ENCODE measurements at places on chromosomes 7 and 10.

DNA sequence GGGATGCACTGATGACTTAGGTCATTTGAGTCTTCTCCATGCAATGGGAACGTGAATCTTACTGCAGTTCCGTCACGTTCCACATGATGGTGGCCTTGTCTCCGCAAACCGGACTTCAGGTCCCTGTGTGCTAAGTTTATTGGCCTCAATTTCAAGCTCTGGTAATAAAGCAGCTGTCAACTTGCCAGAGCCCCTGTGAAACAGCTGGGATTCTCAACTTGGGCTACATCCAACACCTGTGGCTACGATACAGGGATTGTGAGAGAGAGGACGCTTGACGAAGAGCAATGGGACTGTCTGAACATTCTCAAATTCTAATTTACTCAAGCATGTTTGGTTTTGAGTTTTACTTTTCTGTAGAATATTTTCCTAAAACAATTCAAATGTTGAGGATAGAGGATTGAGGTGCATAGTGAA lies 174.2 kb downstream of the PTN start:
- DNase-seq = peak; percentile 64

DNA sequence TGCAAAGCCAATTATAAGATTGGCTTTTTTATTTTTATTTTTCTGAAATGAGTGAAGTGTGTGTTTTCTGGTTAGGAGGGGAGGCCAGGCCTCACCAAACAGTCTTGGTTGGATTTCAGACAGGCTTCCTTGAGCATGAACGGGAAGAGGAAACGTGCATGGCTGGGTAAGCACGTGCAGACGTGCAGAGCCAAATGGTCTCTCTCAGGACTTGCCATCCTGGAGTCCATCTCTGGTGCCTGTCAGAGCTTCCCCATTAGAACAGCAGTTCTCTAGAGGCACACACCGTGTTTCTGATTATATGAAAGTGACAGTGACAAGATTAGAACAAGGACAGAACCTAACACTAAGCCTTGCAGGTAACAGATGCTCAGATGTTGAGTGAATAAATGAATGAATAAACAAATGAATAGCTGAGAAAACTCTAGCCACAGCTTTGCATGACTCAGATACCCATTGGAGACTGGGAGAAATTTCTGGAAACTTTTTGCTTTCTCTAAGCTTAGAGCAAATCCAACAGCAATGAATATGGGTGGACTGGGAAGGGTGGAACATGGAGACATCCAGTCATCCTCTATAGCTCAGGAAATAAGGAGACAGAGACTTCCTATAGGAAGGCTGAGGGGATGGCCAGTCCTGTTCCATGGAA lies 11.8 kb upstream of the CALD1 start:
- DNase-seq = no peak

DNA sequence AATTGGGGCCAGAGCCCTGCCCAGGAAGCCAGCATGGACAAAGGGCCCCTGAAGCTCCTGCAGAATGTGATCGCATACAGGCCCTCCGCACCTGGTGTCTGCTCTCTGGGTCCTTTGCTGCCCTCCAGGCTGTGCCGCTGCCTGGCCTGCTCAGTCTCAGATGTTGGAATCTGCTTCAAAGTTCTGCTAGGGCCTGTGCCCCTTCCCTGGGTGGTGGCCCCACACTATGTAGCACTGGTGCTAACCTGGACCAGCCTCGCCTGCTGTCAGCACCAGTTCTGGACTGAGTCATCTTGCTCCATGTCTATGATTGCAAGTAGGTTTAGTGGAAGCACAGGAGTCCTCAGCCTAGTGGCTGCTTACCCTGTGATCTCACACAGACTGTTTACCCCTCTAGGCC lies 6.3 kb downstream of the MAT1A start:
- DNase-seq = no peak

DNA sequence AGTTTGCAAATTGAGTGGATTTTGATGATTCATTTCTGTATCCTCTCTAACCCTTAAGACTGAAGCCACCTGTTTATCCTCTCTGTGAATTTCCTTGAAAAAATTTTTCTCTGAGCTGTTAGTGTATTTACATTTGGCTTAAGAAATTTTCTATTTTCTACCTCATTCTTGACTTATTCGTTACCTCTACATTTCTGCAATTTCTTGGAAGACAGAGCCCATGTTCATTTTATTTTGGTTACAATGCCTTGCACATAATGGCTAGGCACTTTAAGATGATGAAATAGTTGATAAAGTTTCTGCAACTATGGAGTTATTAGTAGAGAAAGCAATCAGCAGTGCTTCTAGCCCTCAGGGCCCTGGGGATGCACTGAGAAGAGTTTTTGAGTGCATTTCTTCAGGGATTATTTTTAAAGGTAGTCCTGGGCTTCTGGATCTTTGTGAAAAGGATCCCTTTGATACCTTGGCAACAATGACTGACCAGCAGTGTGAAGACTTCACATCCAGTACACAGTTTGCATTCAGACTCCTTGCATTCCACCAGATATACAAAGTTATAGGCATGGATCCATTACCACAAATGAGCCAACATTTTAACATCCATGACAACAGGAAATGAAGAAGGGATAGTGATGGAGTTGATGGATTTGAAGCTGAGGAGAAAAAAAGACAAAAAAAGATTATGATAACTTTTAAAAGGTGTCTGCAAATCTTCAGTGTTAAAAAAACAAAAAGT lies 68.2 kb downstream of the CH25H start:
- DNase-seq = no peak

DNA sequence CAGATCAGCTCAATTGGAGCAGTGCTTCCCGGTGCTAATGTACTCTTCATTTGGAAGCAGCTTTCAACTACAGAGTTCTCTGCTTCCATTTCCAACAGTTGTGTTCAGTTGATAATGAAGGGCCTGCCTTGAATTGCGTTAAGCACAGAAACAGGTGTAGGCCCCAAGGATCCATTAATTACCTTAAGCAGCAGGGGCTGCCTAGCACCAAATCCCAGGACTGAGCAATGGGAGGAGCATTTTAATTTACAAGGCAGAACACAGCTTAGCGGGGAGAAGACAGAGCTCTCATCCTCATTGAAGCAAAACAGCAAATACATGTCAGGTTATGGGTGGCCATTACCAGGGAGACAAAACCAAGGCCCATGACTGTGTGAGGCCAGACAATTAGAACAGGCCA lies 349.6 kb downstream of the TFEC start:
- DNase-seq = peak; percentile 46

GRCh38 chr10:12927896-12928295 lies 73.6 kb downstream of the CCDC3 start:
- DNase-seq = no peak

DNA sequence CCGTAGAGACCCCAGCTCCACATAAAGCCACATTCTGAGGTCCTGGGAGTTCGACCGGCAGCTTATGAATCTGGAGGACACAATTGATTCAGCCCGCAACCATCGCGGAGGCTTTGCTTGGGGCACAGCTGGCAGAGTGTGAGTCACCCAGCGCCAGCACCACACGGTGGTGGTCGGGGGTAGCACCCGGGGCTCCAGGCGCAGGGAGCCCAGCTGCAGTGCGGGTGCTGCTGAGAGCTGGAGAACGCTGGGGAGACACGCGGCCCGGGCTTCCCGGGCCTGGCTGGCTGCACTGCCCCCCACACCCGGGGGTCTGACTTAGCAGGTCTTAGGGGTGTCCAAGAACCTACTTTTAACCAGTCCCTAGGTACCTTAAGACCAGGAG lies 87.9 kb downstream of the PAXIP1 start:
- no peak for DNase-seq

GRCh38 chr7:108335269-108335918 lies 120.8 kb downstream of the NRCAM start:
- peak; percentile 96 for DNase-seq

DNA sequence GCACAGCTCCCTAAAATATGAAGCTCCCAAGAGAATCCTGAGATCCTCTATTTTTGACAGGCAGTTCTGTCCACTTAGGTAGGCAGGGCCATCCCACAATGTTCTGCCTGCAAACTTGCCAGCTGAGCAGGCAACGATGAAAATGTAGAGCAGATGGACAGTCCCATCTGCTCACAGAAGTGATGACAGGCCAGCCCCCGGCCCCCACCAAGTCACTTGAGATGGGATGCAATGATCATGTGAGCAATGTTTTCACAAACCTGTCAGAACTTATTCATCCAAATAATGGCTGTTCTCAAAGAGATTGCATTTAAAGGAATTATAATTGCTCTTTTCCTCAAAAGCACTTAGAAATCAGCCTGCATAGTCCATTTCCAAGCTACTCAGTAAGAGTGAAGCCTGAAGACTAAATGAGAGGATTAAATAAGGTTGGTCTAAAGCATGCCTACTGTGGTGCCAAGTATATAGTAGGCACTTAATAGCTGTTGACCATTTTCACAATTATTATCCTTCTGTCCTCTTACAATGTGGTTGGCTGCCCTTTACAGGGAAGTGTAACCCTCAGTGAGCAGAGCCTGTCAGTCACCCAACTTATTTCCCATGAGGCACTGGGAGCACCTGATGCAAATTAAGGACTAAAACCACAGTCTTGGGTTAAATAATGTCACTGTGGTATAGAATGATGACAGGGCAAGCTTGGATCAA lies 301.2 kb downstream of the FGFR2 start:
- no peak for DNase-seq

GRCh38 chr7:1407892-1408291 lies 51.4 kb downstream of the MICALL2 start:
- peak; percentile 93 for DNase-seq

GRCh38 chr10:32971536-32972091 lies 13.6 kb upstream of the ITGB1 start:
- peak; percentile 74 for DNase-seq

DNA sequence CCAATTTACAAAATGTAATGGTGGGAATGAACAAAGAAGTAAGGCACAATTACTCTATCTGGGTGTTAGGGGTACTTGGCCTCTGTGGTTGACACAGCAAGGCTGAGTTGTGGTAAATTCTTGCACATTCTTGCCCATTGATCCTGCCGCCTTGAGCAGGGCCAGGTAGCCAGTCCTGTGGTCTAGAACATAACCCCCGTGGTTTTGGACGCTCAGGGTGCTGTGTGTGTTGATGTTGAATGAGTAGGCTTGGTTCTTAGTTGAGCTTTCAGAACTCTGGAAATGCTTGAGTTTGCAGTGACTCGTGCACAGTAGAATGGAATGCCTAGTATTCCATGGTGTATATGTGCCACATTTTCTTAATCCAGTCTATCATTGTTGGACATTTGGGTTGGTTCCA lies 42.3 kb upstream of the CDHR3 start:
- no peak for DNase-seq

GRCh38 chr10:45473126-45473525 lies 99.1 kb downstream of the ALOX5 start:
- no peak for DNase-seq

- no peak for DNase-seq
These were observed 372.2 kb upstream of the MGMT start for GRCh38 chr10:129094861-129095260.

DNA sequence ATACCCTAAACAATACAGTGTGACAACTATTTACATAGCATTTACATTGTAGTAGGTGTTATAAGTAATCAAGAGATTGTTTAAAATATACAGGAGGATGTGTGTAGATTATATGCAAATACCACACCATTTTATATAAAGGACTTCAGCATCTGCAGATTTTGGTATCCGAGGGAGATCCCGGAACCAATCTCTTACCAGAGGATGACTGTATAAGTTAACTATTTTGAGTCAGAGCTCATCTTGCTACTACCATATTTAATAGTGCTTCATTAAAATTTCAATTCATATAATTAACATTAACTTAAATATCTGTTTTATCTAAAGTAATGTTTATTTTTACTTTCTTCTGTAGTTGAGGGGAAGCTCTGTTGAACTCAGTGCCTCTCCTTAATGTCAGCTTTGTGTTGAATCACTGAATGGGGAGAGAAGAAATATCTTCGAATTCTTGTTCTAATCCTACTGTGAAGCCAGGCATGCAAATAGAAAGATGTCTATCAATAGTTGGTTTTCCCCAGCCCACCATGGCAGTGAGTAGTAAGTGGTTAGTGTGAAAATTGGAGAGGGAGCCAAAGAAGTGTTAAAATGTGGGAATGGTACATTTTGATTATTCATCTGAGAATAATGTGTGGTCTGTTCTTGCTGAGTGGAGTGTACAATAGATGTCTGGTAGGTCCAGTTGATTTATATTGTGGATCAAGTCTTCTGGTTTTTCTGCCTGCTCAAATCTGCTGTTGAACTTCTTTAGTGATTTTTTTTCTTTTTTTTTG lies 90.1 kb upstream of the CYP26C1 start:
- no peak for DNase-seq

GRCh38 chr7:80044796-80045195 lies 89.8 kb upstream of the GNAI1 start:
- DNase-seq = no peak

GRCh38 chr10:90286941-90287340 lies 570.9 kb downstream of the HTR7 start:
- no peak for DNase-seq

DNA sequence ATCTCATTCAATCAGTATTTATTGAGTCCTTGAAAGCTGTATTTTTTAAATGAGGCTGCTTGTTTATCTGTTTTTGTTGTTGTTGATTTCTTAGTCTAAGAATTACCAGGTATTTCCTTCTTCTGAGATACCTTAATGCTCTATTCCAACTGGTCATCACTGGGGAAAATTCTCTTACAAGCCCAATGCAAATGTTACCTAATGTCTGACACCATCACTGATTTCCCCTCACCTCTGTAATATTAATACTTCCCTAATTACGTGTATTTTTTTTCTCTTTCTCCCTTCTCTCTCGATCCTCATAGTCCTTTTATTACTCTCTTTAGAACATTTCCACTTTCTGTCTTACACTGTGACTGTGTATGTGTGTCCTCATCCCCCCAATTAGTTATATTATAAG lies 13.9 kb downstream of the HDAC9 start:
- DNase-seq = no peak

GRCh38 chr10:78616125-78616695 lies 452.6 kb upstream of the ZMIZ1 start:
- no peak for DNase-seq

DNA sequence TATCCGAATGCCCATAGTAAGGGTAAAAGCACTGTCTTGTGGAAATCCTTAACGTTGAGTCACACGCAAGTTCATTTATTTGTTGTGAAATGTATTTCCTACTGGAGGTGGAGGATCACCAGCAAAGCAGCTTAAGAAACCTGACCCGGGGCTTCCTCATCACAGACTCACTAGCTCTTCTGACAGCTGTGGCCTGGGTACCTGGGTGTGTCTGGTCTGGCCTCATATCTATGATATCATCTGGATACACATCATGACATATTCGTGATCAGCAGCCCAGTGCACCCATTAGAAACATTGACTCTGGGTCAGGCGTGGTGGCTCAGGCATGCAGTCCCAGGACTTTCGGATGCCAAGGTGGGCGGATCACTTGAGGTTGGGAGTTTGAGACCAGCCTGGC lies 8.8 kb downstream of the DRGX start:
- DNase-seq = no peak

GRCh38 chr7:25870574-25870973 lies 281.4 kb upstream of the NFE2L3 start:
- no peak for DNase-seq

GRCh38 chr10:73159038-73159648 lies 8.7 kb downstream of the ECD start:
- DNase-seq = peak; percentile 14

Measured in NCI-H1417 (cell line).